ENCODE measurements at places on chromosomes 7 and 10.

DNA sequence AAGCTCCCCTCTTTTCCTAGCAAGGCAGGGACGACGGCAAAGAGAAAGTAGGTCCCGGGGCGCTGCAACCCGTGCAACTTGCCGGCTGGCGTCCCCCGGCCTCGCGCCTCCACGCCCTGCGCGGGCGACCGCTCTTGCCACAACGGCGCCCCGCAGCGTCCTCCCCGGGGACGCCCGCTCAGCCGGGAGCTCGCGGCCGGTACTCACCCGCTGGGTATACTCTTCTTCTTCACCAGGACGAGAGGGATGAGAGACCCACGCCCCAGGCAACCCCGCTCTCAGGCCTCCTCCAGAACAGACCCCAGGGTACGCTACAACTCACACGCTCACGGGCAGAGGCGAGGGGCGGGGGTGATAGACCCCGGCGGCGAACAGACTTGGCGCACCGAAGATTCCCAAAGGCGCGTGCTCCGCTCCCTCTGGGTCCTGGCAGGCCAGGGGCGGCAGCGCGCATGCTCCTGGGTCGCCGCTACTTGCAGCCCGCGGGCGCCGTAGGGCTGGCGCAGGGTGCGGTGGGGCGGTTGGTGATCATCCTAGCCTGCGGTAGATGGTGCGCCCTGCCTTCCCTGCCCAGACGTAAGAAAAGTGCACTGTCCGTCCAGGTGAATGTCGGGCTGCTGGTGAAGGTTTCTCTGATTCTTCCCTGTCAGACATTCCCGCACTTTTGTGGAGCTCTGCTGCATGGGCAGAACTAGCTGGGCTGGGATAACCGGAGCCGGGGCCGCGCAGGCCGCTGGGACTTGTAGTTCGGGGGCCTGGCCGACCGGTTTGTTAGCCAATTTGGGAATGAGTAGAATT, at the start of gene CC2D2B:
TSS of gene CC2D2B (plus strand) at position 520 of the 798 bp plus-strand sequence. CDS start 3,349 bp downstream, outside the sequence.
- peak; percentile 94 for DNase-seq

DNA sequence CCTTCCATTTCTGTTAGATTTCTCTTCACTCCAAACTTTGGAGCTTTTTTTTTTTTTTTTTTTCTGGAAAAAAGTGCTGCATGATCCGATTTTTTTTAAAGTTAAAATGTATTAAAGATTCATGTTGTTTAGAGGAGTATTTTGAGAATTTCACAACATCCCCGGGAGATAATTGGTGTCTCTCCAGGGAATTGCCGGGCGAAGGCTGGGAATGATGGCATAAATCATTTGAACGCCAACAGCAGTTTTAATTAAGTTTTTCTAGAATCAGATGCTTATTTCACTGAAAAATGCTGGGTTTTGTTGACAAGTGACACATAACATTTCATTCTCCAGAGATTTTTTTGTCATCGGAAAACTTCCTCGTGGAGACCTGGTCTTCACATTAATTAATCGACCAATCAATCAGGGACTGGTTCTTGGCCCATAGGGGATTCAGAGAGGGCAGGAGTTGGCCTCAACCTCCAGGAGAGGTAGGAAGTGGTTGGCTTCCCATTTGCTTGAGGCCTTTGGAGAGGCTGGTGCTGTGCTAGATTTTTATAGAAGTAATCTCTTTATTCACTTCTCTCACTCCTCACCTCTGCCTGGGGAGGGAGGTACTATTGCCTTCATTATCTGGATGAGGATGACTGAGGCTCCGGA, 439.4 kb downstream of the TYW1 start:
- no peak for DNase-seq

DNA sequence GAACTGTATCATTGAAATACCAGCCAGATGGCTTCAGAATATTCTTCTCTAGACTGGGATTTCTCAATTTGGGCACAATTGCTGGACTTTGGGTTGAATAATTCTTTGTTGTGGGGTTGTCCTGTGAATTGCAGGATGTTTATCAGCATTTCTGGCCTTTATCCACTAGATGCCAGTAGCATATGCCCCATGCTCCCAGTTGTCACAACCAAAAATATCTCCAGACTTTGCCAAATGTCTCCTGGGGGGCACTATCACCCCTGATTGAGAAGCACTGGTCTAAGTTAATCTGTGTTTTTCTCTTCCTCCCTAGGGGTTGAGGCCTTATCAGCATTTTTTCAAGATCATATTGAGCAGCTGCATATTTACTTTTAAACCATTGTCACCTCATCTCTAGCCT, 204.9 kb upstream of the SP8 start:
- DNase-seq = no peak

DNA sequence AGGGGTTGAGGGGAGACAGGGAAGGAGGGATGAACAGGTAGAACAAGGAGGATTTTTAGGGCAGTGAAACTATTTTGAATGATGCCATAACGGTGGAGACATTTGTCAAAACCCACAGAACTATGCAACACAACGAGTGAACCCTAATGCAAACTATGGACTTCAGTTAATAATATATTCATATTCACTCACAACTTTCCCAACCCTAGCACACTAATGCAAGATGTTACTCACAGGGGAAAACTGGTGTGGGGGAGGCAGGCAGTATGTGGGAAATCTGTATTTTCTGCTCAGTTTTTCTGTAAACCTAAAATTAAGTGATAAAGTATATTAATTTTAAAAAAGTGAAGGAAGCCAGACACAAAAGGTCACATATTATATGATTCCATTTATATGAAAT, 17.3 kb downstream of the GNA12 start:
- no peak for DNase-seq

DNA sequence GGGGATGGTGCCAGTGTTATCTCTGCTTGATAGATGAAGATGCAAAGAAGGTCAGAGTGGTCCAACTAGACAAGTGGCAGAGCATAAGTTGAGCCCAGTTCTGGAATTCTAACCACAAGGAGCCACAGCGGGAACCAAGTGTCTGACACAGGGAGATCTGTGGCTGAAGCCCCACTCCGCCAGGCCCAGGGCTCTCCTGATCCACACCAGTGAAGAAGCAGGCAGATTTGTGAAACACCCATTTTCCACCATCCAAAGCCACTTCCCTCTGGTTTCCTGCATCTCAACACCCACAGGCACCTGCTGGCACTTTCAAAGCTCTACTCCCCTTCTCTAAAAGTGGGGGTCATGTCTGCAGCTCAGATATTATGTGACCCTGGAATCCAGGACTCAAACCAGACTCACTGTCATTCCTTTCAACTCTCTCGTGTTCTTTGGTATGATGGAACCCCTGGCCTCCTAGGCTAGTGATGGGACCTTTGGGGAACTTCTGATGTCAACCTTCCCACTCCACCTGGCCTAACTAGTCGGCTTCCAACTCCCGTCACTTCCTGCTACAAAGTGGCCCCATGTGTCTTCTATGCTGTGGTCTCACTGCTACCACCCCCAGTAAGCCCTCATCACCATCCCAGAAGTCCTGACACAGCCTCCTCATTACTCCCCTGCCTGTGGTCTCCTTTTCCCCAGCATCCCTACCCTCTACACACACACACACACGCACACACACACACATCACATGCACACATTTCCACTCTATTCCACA, 177.6 kb downstream of the GRID1 start:
- DNase-seq = no peak

DNA sequence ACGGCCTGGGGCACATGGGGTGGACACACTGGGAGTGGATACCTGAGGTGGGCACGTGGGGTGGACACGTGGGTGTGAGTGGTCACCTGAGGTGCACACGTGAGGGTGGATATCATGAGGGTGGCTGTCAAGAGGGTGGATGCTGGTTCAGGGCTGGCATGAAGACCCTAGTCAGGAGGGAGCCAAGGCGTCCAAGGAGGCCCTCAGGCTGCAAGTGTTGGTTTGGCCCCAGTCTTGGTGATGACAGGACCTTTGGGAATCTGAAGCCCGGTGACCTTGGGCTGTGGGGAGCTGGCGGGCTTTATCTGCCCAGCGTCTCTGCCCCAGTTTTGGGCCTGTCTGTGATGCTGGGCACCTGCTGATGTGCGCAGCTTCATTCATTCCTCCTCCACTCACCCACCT, 24.9 kb upstream of the PFKFB3 start:
- no peak for DNase-seq

DNA sequence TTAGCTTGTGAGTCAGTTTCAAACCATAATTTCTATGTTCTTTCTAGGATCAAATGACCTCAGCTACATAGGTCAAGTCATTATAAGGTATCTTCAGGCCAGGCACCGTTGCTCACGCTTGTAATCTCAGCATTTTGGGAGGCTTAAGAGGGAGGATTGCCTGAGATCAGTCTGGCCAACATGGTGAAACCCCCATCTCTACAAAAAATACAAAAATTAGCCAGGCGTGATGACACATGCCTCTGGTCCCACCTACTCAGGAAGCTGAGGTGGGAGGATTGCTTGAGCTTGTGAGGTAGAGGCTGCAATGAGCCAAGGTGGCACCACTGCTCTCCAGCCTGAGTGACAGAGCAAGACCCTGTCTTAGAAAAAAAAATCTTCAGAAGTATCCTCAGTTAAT, 362.3 kb downstream of the GATA3 start:
- no peak for DNase-seq

DNA sequence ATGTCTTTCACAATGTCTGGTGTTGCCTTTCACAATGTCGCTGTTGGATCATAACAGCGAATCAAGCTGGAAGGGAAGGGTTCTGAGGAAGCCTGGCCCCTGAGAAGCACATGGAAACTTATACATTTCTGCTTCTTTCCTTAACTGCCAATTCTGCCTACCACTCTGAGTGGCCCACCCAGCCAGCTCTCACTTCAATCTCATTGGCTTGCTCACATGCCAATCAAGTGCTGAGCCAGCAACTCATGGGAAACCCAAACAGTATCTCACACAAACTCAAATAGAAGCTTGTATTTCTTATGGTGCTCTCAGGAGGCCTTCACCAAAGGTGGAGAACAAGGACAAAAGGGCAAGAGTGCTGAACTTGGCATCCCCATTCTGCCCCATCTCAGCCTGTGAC, 117.4 kb upstream of the GPR26 start:
- no peak for DNase-seq

DNA sequence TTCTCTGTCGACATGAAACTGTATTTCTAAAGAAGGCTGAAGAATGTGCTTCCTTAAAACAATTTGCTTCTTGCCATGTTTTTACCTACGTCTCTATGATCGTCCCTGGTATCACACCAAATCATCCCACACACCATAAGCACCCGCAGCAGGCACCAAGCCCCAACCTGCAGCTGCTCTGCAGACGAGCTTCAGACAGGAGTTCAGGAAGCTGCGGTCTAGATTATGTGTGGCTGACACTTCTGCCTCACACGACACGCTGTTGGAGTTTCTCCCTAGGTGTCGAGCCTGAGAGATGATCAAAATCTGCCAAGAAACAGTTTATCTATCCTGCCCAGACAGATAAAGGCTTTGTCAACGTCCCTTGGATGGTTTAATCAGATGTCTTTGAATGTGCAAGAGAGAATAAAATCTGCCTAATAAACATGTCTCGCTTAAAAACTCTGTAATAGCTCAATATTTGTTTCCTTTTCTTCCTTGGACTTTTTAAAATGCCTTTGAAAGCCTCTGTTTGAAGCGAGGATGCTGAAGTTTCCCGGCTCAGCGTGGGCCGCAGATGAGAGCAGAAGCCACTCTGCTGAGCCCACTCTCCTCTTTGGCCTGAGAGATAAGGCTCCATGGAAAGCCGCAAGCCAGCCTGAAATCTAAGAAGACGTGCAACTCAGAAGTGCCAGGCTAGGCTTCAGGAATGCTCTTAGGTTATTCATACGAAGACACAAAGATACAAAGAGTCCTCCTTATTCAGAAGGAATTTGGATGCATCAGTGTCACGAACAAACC, 158.3 kb upstream of the PFKP start:
- DNase-seq = no peak

All from anterior cingulate cortex (tissue), 58 donors.